ENCODE measurements at places on chromosomes 2 and 18. TPM values are rescaled to one million over a fixed set of nuclear protein-coding genes. Genes with fewer than 3 reads are reported as not detected.

DNA sequence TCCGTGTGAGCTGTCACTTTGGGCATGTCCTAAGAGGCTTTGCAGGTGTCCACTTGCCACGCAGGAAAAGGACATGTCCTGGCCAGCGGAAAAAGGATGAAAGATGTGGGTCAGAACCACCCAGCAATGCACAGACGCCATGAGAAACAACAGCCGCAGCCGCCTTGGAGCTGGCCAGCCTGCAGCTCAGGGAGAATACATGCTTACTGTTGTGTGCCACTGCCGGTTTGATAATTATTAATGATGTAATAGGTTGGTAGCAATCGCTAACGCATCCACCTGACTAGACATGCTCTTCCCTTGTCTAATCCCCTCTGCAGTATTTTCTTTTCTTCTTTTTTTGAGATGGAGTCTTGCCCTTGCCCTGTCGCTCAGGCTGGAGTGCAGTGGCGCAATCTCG lies 221.7 kb downstream of the HAUS1 start:
- peaks cover 5% of the 10 kb centered on the region for H3K4me1 ChIP-seq
- H3K27ac ChIP-seq, result no peak overlapping the region
- DNase-seq, result no peak
- H3K27me3 ChIP-seq, result no peaks in the 10 kb centered on the region

The SERPINB3 gene
- not detected for total RNA-seq

DNA sequence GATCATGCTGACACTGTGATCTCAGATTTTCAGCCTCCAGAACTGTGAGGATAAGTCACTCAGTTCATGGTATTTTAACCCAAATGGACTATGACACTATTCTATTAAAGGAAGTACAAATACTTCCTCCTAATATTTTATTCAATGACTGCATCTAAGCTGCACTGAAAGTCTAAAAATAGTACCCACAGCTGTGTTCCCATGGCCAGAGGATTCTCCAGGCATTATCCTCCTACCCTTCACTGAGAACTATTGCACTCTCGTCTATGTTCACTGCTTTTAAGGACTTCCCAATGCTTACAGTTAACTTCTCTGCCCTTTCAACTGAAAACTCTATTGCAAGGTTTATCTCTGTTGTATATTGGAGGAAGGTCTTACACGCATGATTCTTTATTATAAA lies 15.2 kb downstream of the LRATD1 start:
- no peaks in the 10 kb centered on the region for H3K36me3 ChIP-seq
- H3K27ac ChIP-seq, result no peak overlapping the region
- DNase-seq, result no peak
- H3K27me3 ChIP-seq, result no peaks in the 10 kb centered on the region
- H3K4me1 ChIP-seq, result no peaks in the 10 kb centered on the region

- H3K4me3 ChIP-seq, result no peak overlapping the region
- H3K4me1 ChIP-seq, result no peaks in the 10 kb centered on the region
- H3K36me3 ChIP-seq, result no peaks in the 10 kb centered on the region
- no peaks in the 10 kb centered on the region for H3K27me3 ChIP-seq
These were observed 80.3 kb downstream of the TSHZ1 start for GRCh38 chr18:75290737-75291358.

- no peaks in the 10 kb centered on the region for H3K27me3 ChIP-seq
- no peak for DNase-seq
- no peak overlapping the region for H3K27ac ChIP-seq
- no peak overlapping the region for H3K4me3 ChIP-seq
These were observed 147.6 kb downstream of the HDAC4 start for GRCh38 chr2:239253264-239253663.

The IL1RN gene
- not detected for total RNA-seq

GRCh38 chr18:68519336-68519735 lies 195.6 kb downstream of the TMX3 start:
- H3K27ac ChIP-seq, result no peak overlapping the region
- no peak for DNase-seq
- H3K4me1 ChIP-seq, result no peaks in the 10 kb centered on the region
- no peaks in the 10 kb centered on the region for H3K36me3 ChIP-seq
- 0 out of 2 replicates have a peak, but pooled peaks cover 3% of the 10 kb centered on the region for H3K27me3 ChIP-seq

DNA sequence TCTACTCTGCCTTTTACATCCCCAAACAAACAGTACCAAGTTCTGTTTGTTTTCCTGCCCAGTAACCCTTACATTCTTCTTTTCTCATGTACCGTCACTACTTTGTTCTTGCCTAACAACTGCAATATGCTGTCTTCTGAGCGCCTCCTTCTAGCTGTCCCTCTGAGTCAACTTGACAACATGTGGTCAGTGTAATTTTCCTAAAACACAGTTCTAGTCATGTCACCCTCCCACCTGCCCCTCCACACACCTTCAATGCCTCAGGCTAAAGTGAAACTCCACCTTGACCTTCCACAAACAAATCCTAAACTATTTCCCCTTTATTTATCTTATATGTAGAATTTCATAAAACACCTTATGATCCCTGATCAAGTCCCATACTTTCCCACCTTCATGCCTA lies 124.6 kb upstream of the CD302 start:
- H3K27ac ChIP-seq, result no peak overlapping the region
- H3K4me3 ChIP-seq, result no peak overlapping the region
- no peak for DNase-seq
- H3K36me3 ChIP-seq, result no peaks in the 10 kb centered on the region

DNA sequence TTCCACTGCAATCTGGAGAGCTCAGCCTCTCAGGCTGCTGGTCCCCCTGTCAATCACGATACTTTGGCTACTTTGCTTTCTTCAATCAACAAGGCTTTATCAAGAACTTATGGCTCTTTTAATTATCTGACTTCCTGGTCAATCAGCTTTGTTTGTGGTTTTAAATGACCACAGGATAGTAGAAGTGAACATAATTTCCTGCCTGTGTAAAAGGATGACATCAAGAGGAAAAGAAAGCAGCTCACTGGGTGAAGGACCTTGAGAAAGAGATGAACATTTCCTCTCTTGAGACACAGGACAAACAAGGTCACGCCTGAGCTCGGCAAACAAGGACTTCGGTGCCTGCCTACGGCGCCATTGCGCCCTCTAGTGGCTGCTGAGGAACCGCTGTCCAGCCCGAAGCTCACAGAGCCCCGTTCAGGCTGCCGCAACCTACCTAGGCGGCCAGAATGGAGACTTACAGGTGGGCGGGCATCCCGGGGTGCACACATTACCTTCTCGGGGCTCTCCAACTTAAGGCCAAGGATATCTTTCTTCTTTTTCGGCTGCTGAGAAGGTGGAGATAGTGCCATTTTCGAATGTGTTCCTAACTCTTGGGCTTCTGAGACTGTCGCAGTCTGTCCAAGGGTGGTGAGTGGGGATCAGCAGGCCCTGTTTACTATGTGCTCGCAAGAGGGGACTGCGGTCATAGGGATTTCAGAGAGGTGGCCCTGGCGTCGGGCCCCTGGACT lies 54.0 kb downstream of the IL1RL2 start:
- H3K4me1 ChIP-seq, result no peaks in the 10 kb centered on the region
- no peak overlapping the region for H3K27ac ChIP-seq
- H3K27me3 ChIP-seq, result no peaks in the 10 kb centered on the region

- no peak overlapping the region for H3K4me3 ChIP-seq
- H3K27me3 ChIP-seq, result no peaks in the 10 kb centered on the region
- no peak overlapping the region for H3K27ac ChIP-seq
- H3K36me3 ChIP-seq, result no peaks in the 10 kb centered on the region
These were observed 260.6 kb upstream of the LINC00305 start for GRCh38 chr18:64409511-64409910.

The UGT1A5 gene
- not detected for total RNA-seq

The CCDC74A gene
- 7.8 TPM for total RNA-seq

GRCh38 chr2:241041589-241042158 lies 43.3 kb downstream of the SNED1 start:
- peaks cover 2% of the 10 kb centered on the region for H3K27me3 ChIP-seq
- DNase-seq, result peak; percentile 71
- H3K36me3 ChIP-seq, result no peaks in the 10 kb centered on the region
- H3K4me1 ChIP-seq, result peaks cover 76% of the 10 kb centered on the region
- H3K27ac ChIP-seq, result peak overlapping the region; percentile 76

DNA sequence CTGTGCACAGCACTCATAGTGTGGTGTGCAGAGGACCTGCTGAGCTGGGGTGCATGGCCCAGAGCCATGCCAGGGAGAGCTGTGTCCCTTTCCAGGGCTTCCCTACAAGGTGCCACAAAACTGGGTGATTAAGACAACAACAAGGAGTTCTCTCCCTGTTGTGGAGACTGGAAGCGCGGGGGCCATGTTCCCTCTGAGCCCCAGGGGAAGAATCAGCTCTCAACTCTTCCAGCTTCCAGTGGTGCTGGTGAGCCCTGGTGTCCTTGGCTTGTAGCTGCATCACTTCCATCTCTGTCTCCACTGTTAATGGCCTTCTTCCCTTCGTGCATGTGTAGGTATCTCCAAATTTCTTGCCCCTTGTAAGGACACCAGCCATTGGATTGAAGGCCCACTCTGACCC lies 73.3 kb downstream of the CABLES1 start:
- DNase-seq, result no peak
- H3K36me3 ChIP-seq, result no peaks in the 10 kb centered on the region
- peaks cover 7% of the 10 kb centered on the region for H3K4me1 ChIP-seq
- H3K27ac ChIP-seq, result no peak overlapping the region
- no peak overlapping the region for H3K4me3 ChIP-seq

DNA sequence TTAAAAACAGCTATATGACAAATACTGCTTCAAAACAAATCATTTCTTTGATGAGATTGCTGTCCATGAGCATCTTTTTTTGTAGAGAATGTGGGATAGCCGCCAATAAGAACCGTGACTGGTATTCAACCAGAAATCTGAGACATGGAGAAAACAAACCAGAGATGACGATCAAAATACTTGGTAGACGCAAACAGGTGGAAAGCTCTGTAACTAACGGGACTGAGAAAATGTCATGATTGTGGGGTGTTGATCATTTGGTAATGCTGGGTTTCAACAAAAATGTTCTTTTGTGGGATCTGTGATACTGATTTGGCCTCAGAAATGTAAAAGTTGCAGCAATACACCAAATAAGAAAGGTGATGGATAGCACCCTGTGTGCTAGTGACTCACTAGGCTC lies 364.8 kb downstream of the NYAP2 start:
- no peak overlapping the region for H3K27ac ChIP-seq
- no peak overlapping the region for H3K4me3 ChIP-seq
- H3K36me3 ChIP-seq, result no peaks in the 10 kb centered on the region
- no peak for DNase-seq
- no peaks in the 10 kb centered on the region for H3K27me3 ChIP-seq
- H3K4me1 ChIP-seq, result no peaks in the 10 kb centered on the region

The RAB27B gene
- 0.11 TPM for total RNA-seq

The REL gene
- total RNA-seq, result 34.6 TPM

DNA sequence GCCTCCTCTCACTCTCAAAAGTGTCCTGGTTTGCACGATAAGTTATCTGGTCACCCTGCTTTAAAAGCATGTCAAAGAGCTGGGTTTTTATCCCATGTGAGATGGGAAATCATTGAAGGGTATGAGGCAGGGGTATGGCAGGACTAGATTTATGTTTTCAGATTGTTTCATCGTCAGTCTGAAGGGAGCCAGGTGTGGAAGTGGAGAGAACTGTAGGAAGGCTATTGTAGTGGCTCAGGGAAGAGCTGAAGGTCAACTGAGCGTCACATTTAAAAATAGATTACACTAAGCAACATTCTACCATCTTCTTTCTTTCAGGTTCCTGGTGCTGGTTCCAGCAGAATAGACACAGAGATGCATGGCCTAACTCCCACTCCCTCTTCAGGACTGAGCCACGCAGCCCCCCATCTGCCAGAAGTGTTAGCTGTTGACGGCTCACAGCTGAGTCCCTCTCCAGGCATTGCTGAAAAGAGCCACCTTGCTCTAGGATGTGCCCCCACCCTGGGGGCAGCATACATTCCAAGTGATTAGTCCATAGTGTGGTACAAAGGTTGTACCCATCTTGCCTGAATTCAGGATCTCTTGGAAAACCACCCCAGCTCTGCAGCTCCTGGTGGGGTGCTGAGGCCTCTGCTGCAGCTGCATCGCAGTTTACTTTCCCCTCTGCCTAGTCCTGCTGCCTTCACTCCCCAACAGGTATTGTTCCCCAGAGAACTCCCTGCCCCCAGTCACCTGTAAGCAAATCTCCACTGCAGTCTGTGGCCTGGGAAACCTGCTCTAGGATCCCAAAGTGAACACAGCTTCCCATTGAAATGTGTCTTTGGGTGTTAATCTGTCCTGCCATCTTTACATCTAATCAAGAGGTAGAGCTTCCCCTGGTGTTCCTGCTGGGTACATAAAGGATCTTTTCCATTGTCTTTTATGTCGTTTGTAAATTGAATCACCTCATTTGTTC lies 79.5 kb upstream of the KLF7 start:
- H3K36me3 ChIP-seq, result no peaks in the 10 kb centered on the region
- no peak overlapping the region for H3K4me3 ChIP-seq
- no peak overlapping the region for H3K27ac ChIP-seq
- no peaks in the 10 kb centered on the region for H3K27me3 ChIP-seq
- H3K4me1 ChIP-seq, result peaks cover 30% of the 10 kb centered on the region
- DNase-seq, result no peak

GRCh38 chr2:2222931-2223330 lies 108.1 kb downstream of the MYT1L start:
- no peak for DNase-seq
- H3K36me3 ChIP-seq, result no peaks in the 10 kb centered on the region
- no peak overlapping the region for H3K4me3 ChIP-seq

The MYCN gene
- total RNA-seq, result not detected

DNA sequence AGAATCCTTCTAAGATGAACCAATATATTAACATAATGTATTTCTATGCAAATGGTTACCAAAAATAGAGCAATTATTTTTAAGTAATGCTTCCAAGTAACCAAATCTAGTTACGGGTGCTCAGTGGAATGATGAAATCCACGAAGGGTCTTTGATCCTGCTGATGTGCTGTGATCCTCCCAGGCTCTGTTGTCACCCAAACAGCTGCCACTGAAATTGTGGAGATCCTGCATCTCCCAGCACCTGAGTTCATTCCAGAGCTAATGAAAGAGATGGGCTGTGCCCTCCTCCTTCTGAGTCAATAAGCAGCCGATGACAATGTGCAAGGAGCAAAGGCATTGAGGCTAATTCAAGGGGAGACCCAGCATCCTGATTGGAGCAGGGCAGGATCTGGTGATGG lies 362.4 kb upstream of the SOX11 start:
- H3K4me3 ChIP-seq, result no peak overlapping the region
- H3K27me3 ChIP-seq, result no peaks in the 10 kb centered on the region
- H3K4me1 ChIP-seq, result no peaks in the 10 kb centered on the region
- H3K36me3 ChIP-seq, result no peaks in the 10 kb centered on the region
- no peak for DNase-seq
- no peak overlapping the region for H3K27ac ChIP-seq

DNA sequence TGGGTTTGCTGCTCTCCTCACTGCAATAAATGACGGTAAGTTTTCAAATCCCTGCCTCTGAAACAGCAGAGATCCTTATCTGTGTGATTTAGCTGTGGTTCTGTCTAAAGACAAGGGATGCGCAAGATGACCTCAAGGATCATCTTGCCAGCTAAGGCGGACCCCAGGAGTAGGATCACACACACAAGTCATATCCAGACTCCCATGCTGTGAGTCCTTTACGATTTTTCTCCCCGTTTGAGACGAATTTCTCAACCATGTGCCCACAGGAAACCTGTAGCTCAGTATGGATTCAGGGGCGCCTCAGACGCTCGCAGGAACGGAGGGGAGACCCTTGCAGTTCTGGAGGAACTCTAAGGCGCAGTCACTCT lies 11.1 kb upstream of the DCTN1 start:
- H3K4me1 ChIP-seq, result peaks cover 28% of the 10 kb centered on the region
- DNase-seq, result peak; percentile 75
- no peaks in the 10 kb centered on the region for H3K27me3 ChIP-seq
- no peaks in the 10 kb centered on the region for H3K36me3 ChIP-seq

The CABYR gene
- total RNA-seq, result not detected

The RSAD2 gene
- 12.4 TPM for total RNA-seq

The GRB14 gene
- total RNA-seq, result not detected

The DSEL gene
- not detected for total RNA-seq

The CYP26B1 gene
- total RNA-seq, result not detected

All from Karpas-422 (cell line).